EL (cell line): ENCODE measurements at places on chromosomes 6 and 20.

DNA sequence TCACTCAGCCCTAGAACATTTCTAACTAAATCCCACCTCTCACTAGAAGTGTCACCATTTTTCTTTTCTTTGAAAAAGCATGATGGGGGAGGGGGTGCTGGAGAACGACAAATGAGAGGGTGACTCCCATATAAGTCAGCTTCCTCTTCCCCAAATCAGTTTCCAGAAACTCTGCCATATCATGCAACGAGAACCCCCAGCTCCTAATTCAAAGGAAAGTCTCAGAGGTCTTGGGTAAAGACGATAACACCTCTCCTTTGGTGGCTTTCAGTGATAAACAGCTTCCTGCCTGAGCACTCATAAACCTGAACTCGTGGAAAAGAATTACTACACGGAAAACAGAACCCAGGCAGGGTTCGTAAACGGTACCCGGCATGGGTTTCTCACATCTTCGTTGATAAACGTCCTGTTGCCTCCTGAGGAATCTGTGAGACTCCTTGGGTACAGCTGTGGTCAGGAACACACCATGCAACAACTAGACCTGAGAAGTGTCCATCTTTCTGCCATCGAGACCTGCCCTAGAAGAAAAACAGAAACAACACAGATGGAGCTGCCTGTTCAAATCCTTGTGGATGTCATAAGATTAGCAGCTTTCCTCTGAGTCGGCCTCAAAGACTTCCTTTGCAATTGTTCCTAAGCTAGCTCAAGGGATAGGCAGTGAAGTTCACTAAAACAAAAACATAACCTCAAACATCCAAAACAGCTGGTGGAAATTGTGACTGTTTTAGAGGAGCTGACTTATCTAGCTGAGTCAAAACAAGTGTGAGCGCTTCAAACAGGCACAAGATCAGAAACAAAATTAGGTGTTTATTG is 185.8 kb upstream of the PRDM1 start:
- peak; percentile 50 for DNase-seq

GRCh38 chr6:31005249-31006020 is 4.8 kb upstream of the MUC22 start:
- no peak for DNase-seq

GRCh38 chr6:150599199-150600009 is at the start of gene PLEKHG1:
Gene PLEKHG1 (plus strand): TSS chr6:150599885. CDS start chr6:150733682, 133,797 bp downstream.
- peak; percentile 47 for DNase-seq

DNA sequence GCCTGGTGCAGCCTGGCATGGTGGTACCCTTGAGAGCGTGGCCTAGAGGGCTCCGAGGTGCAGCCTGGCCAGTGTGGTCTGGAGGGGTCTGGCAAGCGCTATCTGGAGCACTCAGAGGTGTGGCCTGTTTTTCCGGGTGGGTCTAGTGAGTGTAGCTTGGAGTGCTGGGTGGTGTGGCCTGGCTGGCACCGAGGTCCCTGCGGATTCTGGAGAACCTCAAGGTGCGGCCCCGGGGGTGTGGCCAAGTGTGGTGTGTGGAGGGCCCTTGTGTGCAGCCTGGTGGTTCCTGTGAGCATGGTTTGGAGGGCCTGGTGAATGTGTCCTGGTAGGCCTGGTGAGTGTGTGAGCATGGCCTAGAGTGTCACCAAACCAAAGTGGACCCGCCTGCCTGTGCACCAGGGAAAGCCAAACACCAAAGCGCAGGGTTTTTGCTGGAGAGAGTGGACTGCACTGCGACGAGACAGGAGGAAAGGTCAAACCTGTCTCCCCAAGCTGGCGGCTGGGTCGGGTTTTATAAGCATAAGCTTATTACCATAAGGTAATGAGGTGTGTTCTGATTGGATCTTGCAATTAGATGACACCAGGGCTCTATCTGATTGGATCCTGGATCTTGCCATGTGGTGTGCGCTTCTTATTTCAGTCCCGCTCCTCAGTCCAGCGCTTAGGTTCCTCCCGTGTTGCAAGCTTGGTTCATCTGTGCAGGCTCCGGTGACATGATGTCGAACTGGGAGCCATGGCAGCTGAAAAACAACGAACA is 35.7 kb downstream of the IGF2R start:
- DNase-seq = no peak

DNA sequence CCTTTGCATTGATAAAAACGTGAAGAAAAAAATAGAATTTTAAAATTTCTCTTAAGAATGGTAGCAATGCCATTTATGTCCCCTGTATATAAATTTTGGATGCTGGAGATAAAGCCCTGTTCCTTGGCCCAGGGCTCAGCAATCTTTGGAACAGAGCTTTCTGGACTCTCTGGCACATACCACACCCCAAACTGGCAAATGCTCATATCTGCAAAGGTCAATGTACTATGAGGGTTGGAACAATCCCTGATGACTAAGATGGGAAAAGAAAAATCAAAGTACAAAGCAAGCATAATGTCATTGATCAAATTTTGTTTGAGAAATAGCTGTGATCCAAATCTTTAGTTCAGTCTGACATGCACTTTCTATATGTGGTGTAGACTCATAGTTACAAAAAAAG is 158.1 kb upstream of the HCRTR2 start:
- DNase-seq = no peak

GRCh38 chr6:105321728-105322127 is 81.2 kb downstream of the PREP start:
- no peak for DNase-seq

DNA sequence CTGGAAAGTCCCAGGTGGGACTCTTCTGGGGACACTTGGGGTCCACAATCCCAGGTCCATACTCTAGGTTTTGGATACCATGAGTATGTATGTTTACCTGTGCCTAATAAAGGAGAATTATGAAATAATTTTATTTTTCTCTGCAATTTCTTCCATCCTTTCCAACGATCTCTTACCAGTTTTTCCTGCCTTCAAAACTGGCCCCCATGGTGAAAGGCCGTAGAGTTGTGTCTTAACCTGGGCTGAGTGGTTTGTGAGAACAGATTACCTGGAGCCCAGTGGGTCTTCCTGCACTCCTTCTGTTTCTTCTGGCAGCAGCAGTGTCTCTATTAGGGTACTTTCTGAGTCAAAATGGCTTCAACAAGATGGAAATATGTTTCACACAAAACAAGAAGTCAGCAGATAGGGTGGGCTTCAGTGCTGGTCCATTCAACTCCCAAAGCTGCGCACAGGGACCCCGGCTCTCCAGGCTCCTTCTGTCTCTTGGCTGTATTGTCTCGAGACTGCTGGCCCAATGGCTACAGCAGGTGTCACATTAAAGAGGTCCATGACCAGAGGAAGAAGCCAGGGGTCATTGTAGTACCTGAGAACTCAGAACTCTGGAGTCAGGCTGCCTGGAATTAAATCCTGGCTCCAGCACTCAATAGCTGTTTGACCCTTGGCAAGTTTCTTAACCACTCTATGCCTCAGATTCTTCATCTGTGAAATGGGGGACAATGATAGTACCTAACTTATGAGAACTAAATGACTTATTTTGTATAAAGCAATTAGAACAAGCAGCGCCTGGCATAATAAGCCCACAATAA is 10.5 kb upstream of the RBCK1 start:
- DNase-seq = no peak

DNA sequence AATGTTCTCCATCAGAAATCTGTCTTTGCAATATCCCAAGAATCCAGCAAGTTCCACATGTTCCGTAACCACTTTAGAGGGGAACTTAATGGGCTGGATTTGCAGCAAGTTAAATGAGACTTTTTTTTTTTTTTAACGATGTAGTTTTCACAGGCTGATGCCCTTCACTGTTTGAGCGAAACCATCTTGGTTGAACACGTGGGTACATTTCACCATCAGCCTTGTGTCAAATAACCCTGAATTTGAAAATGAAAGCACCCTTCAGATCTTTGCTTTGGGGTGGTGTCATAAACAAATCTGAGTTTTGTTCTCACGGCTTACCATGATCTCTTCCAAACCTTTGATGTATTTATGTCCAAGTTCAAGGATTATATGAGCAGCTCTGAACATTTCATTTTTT is 73.7 kb upstream of the EXOC2 start:
- peak; percentile 23 for DNase-seq

GRCh38 chr20:56187534-56188165 is 60.9 kb upstream of the MC3R start:
- DNase-seq = peak; percentile 18

DNA sequence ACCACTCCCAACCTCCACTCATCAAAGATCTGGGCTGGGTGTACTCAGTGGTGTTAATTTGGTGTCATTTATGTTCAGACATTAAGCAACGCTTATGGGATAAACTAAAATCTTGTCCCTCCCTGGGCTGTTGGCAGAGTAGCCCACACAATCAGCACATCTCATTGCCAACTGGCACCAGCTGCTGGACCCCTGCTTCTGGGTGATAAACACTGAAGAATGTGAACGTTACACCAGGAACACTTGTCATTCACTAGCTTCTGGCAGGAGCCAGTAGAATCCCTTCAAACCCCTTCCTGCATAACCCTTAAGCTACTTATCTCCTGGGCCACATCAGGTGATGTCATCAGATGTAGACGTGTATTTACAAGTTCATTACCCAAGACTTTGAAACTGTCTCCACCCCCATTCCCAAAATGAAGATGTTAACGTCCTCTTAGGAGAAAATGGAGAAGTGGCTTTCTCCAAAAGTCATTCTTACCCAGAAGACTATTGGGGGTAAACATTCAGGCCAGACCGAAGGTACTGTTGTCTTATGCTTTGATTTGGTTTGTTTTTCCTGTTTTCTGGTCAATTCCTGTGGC is 107.8 kb upstream of the CD93 start:
- no peak for DNase-seq

DNA sequence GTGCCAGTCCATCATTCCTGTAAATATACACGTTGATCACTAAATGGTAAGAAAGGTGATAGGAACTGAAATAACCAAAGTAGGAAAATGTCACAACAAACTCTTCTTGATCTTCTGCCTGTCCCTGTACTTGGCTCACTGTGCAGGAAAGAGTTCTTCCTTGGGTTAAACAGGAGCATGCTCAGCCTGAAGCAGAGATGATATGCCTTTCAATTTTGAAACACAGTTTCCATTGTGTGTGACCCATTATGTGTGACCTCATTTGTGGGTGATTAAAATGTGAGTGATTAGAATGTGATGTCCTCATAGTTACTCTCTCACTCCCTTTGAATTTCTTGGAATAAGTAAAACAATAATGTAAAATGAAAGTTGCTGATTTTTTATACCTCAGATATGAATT is 427.2 kb upstream of the AGPAT4 start:
- no peak for DNase-seq

DNA sequence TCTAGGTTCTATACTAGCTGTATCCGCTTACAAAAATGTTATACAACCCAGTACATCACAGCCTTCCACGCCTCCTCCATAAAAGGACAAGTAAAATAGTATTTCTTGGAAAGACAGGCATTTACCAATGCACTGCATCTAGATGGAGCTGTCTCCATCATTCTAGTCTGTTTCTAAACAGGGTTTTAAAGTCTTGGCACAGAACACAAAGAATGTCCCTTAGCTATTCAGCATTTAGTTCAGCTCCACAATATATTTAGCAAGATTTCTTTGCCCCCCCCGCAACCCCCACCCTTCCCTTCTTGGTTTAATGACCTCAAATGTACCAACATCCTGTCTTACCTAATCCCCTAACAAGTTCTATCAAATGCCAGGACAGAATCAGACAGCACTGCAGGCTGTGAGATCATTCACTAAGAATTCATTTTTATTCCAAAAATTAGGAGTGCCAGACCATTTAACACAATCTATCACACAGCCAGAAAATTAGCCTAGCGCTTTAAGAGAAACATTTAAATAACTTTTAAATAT is 198.6 kb downstream of the BACH2 start:
- DNase-seq = peak; percentile 89

- no peak for DNase-seq
Measured at GRCh38 chr6:25155211-25155610, 124.0 kb upstream of the CARMIL1 start.

DNA sequence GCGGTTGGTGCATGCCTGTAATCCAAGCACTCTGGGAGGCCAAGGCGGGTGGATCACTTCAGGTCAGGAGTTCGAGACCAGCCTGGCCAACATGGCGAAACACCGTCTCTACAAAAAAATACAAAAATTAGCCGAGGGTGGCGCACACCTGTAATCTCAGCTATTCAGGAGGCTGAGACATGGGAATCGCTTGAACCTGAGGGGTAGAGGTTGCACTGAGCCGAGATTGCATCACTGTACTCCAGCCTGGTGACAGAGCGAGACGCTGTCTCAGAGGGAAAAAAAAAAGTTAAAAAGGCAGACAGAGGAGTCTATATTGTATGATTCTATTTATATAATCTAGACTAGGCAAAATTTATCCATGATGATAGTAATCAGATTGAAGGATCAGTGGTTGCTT is 27.3 kb upstream of the PLCG1 start:
- no peak for DNase-seq

DNA sequence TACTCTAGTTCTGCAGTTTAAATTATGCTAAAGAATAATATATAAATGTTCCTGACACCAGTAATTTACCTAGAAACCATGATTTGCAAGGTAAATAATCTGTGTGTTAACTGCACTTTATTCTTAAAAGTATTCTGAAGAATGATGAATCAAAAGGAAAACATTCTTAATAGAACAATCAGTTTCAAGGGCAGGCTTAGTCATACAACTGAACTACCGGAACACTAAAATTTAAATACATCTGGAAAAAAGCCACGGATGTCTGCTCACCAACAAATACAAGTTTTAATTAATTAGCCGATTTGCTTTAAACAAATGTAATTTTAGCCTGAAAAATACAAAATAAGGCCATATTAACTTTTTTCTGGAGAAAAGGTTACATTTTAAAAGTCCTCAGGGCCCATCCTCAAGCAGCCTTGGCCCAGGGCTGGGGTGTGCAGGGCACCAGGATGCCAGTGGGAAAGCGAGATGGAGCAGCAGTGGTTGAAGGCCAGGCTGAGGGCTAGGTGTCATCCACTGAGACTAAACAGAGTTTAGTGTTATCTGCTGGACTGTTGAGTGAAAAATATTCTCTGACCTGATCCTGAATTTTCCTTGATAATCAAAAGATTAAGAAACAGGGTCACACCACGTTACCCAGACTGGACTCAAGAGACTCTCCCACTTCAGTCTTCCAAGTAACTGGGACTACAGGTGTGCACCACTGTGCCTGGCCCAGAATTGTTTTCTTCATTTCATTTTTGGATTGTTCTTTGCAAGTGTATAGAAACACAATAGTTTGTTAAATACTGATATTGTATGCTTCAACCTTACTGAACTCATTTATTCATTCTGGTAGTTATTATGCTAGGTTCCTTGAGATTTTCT is 88.2 kb upstream of the DST start:
- DNase-seq = peak; percentile 82

GRCh38 chr6:159360306-159360705 is 191.1 kb downstream of the FNDC1 start:
- no peak for DNase-seq
